Stimulated activated CD4-positive, alpha-beta T cell treated with anti-CD3 and anti-CD28 coated beads, Interleukin-1b, Interleukin-23, amount 100 ng/mL, for 1 hour (primary cell): ENCODE measurements at places on chromosomes 2 and 18.

- DNase-seq, result no peak
These were observed 15.6 kb upstream of the LAMA1 start for GRCh38 chr18:7133181-7133580.

DNA sequence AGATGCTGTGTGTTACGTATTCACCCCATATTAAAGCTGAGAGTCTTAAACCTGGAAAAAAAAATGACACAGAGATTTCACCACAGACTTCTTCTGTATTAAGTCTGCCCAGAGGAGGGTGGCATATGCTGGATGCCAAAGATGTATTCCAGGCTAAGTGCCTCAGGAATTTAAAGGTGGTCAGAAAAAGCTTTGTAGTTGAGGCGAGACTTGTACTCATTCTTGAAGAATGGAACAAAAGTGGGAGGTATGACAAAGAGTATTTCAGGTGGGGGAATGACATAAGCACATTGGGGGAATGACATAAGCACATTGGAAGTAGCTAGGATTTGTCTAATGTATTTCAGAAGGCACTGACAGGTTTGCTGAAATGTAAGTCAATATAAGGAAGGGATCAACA lies 98.6 kb downstream of the BABAM2 start:
- no peak for DNase-seq

DNA sequence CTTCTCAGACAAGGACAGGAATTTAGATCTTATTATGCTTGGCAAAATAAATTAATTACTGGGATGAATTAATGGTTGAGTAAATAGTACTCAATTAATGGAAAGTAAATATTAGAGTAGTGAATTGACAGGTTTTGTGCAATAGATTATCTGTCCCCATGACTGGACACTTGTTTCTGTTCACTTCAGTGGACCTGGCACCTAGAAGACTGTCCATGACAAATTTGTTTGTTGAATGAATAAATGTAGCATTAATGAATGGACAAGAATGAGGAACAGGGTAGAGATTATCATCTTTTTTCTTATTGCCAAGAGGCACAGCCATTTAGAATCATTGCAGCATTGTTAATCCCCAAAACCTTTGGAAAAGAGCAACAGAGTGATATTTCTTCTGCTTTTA lies 570.0 kb upstream of the CRIM1 start:
- DNase-seq, result no peak

DNA sequence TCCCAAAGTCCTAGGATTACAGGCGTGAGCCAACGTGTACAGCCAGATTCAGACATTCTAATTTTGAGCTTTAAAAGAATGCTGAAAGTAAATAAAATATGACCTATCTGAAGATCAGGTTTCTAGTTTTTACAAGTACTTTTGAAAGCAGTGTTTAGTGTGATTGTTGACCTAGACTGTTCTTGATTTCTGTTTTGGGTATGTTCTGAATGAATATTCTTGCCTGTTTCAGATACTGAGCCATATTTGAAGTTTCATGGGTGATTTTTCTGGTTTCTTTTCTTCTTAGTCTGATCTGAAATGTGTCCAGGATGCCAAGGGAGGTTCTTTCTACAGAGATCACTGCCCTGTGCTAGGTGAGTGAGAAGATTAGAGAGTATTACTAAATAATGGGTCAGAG lies 37.2 kb downstream of the MIB1 start:
- no peak for DNase-seq

DNA sequence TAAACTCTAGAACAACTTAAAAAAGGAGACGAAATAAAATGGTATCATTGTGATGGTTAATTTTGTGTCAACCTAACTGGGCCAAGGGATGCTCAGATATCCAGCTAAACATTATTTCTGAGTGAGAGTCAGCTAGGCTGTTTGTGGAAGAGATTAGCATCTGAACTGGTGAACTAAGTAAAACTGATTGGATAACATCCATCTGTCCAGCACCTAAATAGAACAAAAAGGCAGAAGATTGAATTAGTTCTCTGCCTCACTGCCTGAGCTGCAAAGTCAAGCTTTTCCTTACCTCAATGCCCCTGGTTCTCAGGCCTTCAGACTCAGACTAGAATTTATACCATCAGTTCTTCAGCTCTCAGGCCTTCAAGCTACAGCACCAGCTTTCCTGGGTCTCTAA lies 30.0 kb downstream of the PPP3R1 start:
- no peak for DNase-seq

DNA sequence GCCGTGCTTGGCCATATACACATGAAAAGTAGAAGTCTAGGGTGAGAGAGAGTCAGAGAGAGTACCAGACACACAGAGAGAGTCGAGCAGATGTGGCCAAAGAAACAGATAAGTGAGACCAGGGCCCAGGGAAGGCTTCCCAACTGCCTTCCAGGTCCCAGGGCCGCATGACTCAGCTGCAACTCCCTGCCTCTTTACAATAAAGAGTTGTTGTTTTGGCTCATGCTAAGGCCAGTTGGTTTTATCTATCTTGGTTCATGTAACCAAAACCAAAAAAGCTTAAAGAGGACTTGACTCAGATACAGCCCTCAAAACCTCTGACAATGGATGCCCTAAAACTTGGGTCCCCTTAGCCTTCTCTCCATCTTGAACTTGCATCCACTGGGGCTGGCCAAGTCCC lies 36.9 kb downstream of the REEP1 start:
- no peak for DNase-seq

- no peak for DNase-seq
These were observed 2.8 kb upstream of the GPR45 start for GRCh38 chr2:105238664-105239240.

GRCh38 chr2:240573071-240573515 lies 4.8 kb downstream of the RNPEPL1 start:
- DNase-seq, result no peak

GRCh38 chr2:235900631-235901030 lies 267.6 kb downstream of the GBX2 start:
- no peak for DNase-seq

DNA sequence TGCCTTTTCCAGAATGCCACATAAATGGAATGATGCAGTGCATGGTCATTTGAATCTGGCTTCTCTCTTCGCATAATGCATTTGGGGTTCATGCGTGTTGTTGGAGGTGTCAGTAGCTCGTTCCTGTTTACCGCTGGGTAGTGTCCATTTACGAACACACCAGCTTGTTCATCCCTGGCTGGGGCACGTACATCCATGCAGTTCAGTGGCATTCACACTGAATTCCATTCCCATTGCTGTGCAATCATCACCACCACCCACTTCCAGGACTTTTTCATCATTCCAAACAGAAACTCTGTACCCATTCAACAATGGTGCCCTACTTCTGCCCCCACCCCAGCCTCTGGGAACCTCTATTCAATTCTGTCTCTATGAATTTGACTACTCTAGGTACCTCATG lies 14.7 kb upstream of the CIDEA start:
- no peak for DNase-seq

- no peak for DNase-seq
These were observed 10.0 kb upstream of the TTR start for GRCh38 chr18:31581498-31582197.

- DNase-seq, result no peak
These were observed 50.0 kb downstream of the SLC8A1 start for GRCh38 chr2:40401896-40402295.

GRCh38 chr2:156430236-156430979 lies 5.8 kb upstream of the GPD2 start:
- no peak for DNase-seq

DNA sequence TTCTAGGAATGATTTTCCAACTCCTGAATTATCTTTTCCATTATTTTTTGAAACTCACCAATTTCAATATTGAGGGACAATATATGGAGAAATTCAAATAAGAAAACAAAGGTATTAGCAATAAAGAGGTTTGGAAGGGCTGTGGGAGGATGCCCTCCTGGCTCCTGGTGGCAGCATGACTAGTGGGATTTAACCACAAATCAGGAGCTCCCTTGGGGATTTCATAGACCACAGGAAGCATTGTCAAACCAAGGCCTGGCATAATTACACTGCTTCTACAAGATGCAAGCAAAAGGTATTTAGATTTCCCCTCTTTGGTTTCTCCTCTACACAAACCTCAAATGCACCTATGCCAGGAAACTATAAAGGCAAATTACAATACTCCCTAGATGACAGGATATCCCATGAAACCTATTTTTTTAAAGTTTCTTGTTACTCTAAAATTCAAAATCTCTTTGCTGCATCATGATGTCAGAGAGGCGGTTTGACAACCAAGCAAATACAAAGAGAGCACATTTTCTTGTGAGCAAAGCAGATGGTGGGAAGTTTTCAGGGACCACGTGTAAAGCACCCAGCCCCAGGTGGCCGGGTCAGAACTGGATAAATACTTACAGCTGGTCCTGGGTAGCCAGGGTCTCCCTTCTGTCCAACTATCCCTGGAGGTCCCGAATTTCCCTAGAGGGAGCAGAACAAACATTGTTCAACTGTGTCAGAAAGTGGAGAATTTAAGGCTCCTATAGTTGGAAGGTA lies 67.9 kb downstream of the COL6A3 start:
- no peak for DNase-seq
